ENCODE measurements at places on chromosomes 2 and 18.

GRCh38 chr2:218508299-218508698 is 59.9 kb downstream of the USP37 start:
- DNase-seq = no peak

DNA sequence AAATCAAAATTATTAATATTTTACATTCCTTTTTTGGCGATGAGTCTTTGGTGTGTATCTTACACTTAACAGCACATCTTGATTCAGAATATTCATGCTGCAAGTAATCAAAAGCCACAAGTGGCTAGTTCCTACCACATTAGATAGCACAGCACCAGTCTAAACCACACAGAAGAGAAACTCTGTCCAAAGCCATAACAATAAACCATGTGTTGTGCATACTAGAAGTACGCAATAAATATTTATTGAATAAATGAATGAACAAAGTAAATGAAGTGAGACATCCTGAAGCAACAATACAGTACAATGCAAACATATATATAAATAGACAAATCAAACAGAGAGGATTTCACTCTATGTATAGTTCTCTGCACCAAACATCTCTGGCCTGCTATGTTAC is 287.3 kb downstream of the EXOC6B start:
- DNase-seq = no peak

DNA sequence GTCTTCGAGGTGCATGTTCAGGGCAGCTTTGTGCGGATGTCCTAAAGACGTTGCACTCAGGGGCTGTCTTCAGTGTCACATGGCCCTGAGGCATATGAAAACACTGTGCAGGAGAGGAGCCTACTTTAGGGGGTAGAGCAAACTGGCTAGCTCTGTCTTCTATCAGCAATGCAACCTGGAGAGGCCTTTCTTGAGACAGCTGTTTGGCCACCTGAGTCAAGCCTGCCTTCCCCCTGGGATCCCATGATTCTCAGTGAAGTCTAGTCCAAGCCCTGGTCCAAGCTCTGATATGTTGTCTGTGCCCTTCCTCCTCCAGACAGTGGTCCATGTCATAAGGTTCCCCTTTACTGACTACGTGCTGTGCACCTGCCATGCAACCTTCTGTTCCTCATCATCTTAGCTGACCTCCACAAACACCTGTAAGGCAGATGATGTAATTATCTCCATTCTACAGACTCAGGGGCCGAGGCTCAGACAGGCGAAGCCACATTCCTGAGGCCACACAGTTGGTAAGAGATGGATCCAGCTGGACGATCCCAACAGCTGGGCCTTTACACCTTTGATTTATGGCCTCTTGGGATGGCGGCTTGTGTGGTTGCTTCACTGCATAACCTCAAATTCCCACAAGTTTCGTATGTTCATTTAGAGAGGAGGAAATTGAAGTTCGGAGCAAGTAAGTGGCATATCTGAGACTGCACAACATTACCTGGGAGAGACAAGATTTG is 109.9 kb downstream of the COPS8 start:
- DNase-seq = no peak

GRCh38 chr2:144560251-144560650 is 40.3 kb upstream of the ZEB2 start:
- DNase-seq = no peak

DNA sequence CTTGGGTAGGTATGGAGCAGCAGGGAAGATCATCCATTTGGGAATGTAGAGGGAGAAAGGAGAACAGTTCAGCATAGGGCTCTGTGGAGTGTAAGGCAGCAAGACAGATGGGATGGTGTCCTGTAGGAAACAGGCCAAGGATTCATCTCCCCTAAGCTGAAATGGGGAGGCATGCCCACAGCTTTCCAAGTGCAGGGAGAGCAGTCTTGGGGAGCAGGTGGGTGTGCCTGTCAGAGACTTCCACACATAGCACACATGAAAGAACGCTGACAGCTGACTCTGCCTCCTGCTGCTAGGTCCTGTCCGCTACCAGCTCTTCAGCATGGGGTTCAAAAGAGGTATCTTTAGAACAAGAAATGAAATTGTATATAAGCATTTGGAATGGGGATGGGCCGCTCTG is 9.0 kb downstream of the SETBP1 start:
- no peak for DNase-seq

Measured in naive thymus-derived CD8-positive, alpha-beta T cell (primary cell).